Gastroesophageal sphincter (tissue), 4 donors: ENCODE measurements at places on chromosomes 11 and 22. TPM values are rescaled to one million over a fixed set of nuclear protein-coding genes. Genes with fewer than 3 reads are reported as not detected.
A peak's percentile ranks its signal among the peaks of the same experiment; 100 is the strongest.

Gene CRYAB
- total RNA-seq: 440 TPM

Gene TYR
- not detected for total RNA-seq

Gene NRGN
- total RNA-seq: 0.66 TPM

Gene MB
- total RNA-seq: 12.9 TPM

DNA sequence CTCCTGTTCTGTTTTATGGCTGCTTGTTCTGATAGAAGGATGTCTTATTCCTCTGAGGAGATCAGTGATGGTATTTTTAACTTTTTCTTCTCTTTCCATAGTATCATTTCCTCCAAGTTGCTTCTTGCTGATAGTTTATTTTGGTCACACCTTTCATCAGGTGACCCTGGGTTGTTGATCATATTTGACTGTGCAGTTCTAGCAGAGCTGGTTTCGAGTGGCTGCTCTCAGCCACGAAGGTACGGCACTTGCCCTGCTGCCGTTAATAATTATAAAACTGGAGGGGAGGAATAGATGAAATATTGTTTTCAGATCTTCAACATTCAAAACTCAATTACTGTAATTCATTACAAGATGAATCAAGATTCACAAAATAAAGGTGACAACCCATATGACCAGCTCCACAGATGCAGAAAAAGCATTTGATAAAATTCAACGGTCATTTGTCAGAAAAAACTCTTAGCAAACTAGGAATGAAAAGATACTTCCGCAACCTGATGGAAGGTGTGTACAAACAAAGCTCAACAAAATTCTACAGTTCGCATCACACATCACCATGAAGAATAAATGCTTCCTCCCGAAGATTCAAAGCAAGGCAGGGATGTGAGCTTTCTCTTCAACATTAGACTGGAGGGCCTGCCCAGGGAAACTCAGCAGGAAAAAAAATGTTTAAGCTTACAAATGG, 59.2 kb upstream of the RTL6 start:
- no peak for ATAC-seq

DNA sequence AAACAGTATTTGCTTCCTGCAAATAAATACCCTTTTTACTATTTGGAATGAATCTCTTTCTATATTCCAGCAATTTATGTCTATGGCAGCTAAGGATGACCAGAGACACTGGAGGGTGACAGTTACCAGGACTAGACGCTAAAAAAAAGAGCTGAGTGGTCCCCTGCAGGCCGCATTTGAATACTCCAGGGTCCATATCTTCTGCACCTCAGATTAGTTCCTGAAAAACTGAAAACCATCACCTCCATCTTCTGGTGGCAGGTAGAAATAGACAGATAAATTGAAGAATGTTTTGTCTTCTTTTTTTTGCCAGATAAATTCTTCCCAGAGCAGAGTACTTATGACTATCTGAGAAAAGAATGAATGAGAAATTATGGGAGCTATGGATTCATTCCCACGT, 145.6 kb downstream of the CSNK2A3 start:
- ATAC-seq: no peak

- ATAC-seq: peak; percentile 35
Measured at GRCh38 chr22:39234867-39235687, 9.7 kb downstream of the PDGFB start.

GRCh38 chr11:32723332-32723731, 71.1 kb downstream of the CCDC73 start:
- ATAC-seq: no peak

- ATAC-seq: no peak
Measured at GRCh38 chr11:42170601-42171000, 711.1 kb upstream of the LRRC4C start.

DNA sequence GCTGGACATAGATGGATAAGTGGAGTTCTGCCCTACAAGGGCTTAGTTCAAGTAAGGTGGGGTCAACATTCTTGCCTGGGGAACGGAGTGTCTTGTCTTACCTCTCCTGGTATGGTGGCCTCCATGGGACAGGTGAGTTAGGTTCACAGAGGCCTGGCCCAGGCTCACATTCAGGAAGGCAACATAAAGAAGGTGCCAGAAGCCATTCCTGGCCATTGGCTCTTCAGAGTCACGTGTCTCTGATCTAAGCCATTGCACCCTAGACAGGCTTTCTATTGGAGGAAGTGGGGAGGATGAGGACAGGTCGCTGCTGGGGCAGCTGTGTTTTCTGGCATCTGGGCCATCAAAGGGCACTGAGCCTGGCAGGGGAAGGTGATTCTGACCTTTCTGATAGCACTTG, 14.8 kb downstream of the LMO2 start:
- ATAC-seq: no peak

DNA sequence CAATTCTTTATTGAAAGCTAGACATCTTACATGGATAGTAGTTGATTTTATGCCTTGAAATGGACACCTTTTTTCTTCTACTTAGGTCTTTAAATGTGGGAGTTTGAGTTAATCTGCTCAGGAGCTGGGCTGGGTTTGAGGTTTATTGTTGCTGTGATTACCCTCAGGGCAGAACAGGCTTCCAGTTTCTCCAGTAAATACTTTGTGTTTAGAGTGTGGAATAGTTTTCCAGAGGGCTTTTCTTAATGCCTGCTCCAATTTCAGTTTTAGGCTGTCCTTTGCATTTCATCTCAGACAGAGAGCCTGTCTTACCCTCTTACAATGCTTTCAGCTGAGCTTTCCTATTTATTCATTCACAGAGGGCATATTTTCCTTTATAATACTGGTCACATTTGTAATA, 69.9 kb upstream of the ADORA2A start:
- ATAC-seq: no peak

DNA sequence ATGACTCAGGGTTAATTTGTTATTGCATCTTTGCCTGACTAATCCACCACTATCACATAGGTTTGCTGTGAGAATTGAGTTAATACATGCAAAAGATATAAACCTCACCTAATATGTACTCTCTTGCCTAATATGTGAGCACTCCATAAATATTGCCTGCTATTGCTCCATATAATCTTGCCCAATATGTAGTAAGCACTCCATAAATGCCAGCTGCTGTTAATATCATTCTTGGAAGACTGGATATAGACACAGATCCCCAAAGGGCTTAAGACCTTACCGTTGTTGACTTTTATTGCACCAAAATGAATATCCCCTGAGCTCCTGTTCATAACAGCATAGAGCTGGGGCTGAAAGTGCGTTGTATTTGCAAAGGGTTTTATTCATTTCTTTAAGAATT, 27.0 kb upstream of the LRRC55 start:
- no peak for ATAC-seq

DNA sequence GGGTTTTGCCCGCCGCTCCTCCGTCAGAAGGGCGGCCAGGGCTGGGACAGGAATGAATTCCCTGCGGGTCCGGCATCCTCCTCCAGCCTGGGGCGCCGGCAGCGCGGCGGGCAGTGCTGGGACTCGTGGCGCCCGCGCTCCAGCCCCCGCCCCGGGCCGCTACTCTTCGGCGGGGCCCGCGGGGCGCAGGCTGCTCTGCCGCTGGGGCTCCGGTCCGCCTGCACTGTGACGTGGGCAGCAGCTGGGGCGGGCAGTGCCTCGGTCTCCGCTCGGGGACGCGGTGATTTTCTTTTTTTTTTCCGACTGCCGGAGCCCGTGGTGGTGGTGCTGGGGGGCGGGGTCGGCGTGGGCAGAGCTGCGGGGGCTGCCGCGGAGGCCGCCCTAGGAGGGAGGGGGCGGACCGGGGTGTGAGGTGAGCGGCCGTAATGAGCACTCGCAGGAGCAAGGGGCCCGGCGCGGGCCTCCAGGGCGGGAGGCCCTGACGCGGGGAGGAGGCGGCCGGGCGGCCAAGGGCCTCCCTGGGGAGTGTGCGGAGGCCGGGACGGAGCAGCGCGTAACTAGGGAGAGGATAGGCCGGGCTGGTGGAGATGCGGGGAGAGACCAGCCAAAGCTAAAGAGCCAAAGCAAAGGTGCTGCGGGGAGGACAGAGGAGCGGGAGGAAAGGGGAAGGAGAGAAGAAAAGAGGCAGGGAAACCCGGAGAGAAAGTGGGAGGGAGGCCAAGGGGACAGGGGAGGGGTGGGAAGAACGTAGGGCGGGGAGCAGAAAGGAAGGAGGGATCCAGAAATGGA, 73.3 kb upstream of the ZBED5 start:
- ATAC-seq: peak; percentile 83

DNA sequence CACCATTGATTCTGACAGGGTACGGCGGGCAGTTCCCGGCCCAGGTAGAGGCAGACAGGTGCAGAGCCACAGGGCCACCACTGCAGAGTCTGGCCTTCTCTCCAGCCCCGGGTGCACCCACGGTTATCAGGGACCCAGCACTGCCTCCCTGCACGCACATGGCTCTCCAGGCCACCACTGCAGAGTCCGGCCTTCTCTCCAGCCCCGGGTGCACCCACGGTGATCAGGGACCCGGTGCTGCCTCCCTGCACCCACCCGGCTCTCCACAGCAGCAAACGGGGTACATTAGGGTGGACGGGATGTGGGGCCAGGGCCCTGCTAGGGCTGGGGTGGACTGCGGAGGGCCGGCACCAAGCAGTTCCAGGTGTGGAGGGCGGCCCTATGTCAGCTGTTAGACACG, 272.9 kb downstream of the BRD1 start:
- ATAC-seq: no peak

DNA sequence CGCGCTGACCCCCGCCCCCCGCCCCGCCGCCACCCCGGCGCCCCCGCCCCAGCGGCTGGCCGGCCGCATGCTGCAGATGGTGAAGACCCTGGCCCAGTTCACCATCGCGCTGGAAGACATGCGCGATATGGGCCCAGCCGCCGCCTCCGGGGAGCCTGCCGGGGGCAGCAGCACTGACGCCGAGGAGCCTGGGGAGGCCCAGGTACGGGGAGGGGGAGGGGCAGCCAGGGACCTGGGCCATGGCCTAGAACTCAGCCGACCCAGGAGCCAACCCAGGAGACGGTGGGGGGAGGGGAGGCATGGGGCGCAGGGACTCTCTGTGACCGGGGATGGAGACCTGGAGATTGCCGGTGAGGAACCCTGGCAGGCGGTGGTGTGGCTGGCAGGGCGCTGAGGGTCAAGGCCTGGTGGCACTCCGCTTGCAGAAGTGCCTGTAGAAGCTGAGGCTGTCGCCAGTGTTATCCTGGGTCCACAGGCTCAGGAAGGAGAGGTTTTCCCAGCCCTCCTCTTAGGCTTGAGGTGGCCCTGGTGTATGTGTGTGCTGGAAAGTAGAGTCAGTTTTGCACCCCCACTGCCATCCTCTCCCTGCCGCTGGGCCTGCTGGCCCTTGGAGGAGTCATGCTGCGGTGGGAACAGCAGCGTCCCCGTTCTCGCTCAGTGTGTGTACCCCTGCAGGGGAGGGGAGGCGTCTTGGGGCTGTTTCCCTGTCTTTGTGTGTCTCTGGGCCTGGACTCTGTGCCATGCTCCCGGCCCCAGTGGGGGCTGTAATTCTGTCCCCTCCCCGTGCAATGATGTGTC, 32.9 kb upstream of the RELT start:
- no peak for ATAC-seq
